NCI-H187 (cell line): ENCODE measurements at places on chromosomes 11 and 22.

DNA sequence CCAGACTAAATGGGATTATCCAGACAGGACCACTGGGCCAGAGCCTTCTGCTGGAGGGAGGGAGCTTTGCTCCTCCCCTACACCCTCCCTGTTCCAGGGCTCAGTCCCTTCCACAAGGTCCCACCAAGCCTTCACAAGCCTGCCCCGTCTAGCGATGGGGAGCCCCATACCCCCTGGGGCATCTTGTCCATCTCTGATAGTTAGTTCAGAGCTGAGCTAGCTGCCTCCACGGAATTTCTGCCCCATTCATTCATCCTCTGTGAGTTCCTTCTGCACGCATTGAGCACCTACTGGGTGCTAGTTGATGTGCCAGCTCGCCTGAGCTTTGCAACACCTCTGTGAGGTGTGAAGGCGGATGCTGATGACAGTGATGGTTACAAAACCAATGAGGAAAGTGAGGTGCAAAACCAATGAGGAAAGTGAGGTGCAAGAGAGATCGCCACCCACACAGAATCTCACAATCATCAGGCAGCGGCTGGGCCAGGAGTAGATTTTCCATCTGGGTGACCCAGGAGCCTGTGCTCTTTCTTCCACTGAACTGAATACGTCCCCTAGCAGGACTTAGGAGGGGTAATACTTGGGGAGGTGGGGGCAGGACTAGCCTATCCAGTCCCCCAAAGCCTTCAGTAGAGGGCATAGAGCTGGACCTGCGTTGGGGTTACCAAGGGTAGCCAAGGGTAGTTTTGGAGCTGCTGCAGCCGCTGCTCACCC lies 21.5 kb upstream of the CBX7 start:
- DNase-seq: no peak

- DNase-seq: no peak
Observed at GRCh38 chr22:48960980-48961660, 866.6 kb downstream of the BRD1 start.

DNA sequence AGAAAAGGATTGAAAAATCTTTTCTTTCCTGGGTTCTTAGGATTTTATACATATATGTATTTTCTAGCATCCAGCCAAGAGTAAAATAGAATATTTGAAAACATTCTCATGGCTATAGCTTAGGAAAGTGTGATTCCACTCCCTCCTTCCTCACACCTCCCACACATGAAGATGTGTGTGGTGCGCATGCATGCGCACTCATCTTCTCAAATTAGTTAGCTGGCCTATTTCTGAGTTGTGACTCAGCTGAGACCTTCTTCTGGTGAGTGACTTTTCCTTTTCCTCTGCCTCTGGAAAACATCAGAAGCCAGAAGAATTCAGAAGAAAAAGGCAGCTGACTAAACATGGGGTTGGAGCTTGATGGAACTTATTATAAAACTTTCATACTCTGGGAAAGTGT lies 149.8 kb downstream of the OR4C45 start:
- no peak for DNase-seq

- DNase-seq: no peak
Observed at GRCh38 chr11:34449013-34449412, 10.3 kb downstream of the CAT start.

- DNase-seq: peak; percentile 13
Observed at GRCh38 chr11:134516529-134516928, 104.5 kb upstream of the B3GAT1 start.

GRCh38 chr11:59615120-59615636 lies 396 bp downstream of the OSBP start:
- no peak for DNase-seq

DNA sequence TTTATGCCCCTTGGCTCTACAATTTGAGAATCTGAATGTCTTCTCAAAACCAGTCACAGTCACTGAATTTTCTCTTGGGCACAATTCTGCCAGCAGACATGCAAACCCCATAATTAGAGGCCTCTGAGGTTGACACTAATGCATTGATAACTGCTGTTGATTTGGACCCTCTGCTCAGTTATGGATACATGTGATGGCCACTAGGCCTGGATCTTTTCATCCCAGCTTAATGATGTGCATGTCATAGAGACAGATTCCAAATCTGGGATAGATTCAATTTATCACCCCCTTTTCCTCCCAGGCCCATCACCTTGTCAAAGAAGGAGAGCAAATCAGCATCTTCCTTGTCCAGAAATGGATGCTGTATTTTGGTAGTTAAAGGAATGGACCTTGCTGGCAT lies 92.2 kb downstream of the C11orf91 start:
- DNase-seq: no peak

GRCh38 chr22:39520226-39521105 lies at the start of gene ATF4:
Gene ATF4, plus strand, starts transcription at chr22:39520562. Its CDS starts 884 bp downstream, at chr22:39521446.
- DNase-seq: peak; percentile 65

GRCh38 chr11:23497040-23497439 lies 636.8 kb upstream of the CCDC179 start:
- DNase-seq: no peak

GRCh38 chr11:2303627-2304505 lies 2.1 kb downstream of the TSPAN32 start:
- DNase-seq: no peak

DNA sequence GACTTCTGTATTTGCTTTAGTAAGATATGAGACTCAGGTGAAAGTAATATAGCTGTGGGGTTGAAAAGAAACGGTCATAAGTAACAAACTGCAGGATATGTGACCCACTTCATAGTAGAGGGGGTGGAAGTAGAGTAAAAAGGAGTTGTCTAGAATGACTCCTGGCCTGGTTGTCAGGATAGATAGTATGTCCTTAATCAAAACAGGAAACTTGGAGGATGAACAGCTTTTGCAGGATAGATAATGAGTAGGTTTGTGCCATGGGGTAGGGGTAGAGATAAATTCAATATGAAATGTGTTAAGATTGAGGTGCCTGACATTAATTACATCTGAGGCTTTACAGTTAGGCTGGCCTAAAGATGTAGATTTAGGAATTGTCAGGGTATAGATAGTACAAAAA lies 47.0 kb upstream of the B3GNT6 start:
- DNase-seq: no peak

DNA sequence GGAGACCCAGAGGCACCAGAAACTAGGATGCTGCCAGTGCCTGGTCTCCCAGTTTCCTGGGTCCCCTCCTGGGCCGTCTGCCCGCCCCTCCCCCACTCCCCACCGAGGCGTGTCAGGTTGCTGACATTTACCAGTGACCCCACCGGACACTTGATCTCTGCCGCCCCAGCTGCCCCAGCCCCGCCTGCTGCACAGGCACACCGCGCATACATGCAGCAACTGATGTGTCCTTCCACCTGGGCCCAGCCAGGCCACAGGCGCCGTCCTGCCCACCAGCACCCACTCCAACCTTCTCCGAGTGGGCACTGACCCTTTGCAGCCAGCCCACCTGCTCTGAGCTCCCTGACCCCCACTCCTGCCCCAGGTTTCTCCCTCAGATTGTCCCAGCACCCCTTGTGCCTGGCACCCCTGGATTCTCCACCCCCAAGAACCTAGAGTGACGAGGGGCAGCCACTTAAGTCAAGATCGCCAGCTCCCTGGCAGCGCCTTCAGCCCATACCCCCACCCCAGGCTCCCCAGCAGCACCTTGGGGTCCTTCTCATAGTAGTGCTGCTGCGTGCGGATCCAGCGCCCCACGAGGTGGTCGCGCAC lies 548 bp downstream of the PYGM start:
- no peak for DNase-seq

- DNase-seq: no peak
Observed at GRCh38 chr11:92626624-92627023, 342.8 kb upstream of the MTNR1B start.

DNA sequence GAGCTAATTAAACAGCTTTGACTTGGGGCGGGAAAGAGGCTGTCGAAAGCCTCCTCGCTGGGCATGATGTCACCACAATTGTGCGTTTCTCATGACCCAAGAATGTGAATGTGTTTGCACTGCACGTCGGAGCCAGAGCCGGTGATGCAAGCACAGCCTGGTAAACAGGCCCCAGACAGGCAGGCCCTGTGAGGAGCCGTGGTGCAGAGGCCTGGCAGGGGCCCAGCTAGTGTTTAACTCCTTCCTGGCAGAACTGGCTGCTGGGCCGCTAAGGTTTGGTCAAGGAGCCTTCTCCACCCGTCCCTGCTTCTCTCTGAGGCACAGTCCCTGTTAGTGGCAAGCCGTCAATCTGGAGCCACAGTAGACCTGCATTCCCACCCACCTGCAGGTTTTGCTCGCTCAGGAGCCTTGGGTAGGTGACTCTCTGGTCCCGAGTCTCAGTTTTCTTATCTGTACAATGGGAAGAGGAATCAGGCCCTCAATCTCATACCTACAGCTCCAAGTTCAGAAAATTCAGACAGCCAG lies 25.4 kb upstream of the SMTN start:
- DNase-seq: no peak
